CD4-positive, alpha-beta T cell treated with Interleukin-15 for 4 hours (primary cell): ENCODE measurements at places on chromosomes 6 and 20.

- DNase-seq = no peak
Observed at GRCh38 chr20:56430461-56430860, 18.4 kb downstream of the CASS4 start.

- DNase-seq = no peak
Observed at GRCh38 chr6:76702187-76702586, 629.7 kb upstream of the IMPG1 start.

DNA sequence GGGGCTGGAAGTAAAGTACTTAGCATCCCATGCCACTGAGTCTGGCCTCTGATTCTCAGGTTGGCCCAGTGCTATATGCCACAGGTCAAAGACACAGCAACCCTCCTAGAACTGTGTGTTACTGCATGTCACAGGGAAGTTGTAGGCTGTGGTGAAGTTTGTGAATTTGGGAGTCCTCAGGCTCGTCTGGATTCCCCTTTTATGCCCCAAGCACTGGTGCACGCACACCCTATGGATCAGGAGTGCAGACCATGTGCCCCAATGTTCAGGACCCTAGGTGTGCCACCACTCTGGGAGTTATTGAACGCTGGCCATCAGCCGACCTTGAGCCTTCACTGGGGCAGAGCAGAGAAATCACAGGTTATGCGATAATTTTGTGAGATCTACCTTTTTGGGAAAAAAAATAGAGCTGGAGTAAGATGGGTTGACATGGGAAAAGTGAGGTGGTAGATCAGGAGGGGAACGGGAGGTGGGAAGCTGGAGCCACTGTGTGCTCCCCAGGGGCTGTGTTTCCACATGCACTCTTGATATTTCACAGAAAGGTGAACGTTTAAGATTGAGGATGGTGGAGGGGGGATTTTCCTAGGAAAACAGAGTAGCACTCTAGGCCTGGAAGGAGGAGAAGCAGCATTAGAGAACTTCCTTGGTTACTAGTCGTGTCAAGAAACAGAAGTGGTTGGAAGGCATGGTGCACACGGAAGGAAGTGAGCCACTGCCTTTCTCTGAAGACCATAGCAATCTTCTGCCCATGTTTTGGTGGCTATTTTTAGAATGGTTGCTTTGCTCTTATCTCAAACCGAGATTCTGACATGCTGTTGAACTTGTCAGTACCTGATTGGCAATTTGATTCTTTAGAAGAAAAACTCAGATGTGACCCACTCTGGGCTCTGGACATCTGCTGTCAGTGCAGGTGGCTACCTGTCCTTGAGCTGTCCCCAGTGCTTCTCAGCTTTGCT lies 44.1 kb downstream of the DUSP22 start:
- no peak for DNase-seq

GRCh38 chr6:33592595-33593413 lies 12.7 kb upstream of the BAK1 start:
- peak; percentile 38 for DNase-seq

GRCh38 chr6:105495515-105495914 lies 92.6 kb upstream of the PREP start:
- DNase-seq = no peak

DNA sequence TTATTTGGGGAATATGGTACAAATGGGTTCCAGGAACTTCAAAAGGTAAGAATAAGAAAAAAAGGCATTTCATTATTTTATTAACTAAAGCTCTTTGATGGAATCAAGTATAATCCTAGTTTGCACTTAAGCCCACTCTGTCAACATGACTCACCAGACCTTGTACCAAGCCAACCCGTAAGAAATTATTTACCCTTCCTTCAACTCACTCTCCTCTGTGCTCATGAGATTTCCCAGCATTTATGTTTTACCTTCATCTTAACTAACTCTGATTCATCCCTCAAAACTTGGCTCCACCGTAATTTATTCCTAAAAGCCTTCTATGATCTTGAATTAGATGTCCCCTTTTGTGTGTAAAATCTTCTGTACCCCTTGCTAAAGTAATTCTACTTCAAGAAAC lies 308.7 kb downstream of the PKHD1 start:
- no peak for DNase-seq

- no peak for DNase-seq
Observed at GRCh38 chr6:138162111-138162954, 594 bp downstream of the ARFGEF3 start.

DNA sequence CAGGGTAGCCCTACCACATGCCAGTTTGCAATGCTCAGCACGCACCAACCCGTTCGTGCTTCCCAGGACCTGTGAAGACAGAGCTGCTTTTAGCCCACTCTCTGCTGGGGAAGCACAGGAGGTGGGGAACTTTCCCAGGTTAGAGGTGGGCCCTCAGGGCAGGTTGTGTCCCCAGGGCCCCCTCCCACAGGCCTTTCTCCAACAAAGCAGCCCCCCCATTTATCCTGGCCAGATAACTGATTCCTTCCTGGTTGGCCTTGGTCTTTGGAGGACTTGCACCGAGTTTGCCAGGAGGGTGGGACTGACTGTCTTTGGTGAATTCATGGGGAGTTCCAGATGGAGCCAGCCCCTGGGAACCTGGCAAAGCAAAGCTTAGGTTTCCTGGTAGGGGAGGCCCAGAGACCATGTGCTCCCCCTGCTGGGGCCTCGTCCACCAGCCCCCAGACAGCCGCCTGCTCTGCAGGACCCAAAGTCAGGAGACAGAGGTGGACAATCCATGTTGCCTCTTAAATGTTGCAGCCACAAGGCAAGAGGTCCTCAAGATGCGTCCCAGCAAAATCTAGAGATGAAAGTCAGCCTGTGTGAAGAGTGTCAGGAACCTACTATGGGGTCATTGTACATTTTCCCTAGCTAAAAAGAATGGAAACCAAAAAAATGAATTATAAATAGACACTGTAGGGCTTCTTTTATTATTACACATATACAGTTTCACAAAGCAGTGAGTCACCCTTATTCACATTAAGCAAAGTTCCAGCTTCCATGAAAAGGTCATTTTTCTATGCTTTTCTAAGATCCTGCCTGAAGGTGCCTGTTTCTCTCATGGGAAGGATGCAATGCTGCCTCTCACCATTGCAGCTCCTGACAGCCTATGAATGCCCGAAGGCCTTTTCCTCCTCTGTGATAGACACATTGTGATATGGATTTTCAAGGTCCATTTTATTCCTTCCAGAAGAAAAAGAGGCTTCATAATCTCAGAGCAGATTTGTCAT lies 497.8 kb downstream of the PREX1 start:
- DNase-seq = no peak
